Stimulated activated CD4-positive, alpha-beta T cell treated with anti-CD3 and anti-CD28 coated beads, Interleukin-1b, Interleukin-23, amount 100 ng/mL, for 1 hour (primary cell): ENCODE measurements at places on chromosomes 6 and 20.

DNA sequence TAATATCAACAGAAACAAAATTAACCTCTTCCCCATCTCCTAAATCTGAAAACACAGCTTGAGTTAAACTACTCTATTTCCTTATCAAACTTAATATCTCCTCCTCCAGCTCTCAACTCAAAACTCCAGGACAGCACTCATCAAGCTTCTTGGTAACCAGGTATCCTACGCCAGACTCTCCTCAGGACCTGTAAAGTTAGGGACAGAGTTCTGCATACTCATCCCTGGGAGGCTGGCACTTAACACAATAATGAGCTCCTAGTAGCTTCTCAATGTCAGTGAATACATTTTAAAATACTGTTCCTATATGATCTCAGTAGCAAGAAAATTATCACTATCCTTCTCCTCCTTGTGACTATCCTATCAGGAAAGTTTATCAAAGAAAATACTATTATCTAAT lies 240.3 kb downstream of the PTPRK start:
- no peak for DNase-seq

DNA sequence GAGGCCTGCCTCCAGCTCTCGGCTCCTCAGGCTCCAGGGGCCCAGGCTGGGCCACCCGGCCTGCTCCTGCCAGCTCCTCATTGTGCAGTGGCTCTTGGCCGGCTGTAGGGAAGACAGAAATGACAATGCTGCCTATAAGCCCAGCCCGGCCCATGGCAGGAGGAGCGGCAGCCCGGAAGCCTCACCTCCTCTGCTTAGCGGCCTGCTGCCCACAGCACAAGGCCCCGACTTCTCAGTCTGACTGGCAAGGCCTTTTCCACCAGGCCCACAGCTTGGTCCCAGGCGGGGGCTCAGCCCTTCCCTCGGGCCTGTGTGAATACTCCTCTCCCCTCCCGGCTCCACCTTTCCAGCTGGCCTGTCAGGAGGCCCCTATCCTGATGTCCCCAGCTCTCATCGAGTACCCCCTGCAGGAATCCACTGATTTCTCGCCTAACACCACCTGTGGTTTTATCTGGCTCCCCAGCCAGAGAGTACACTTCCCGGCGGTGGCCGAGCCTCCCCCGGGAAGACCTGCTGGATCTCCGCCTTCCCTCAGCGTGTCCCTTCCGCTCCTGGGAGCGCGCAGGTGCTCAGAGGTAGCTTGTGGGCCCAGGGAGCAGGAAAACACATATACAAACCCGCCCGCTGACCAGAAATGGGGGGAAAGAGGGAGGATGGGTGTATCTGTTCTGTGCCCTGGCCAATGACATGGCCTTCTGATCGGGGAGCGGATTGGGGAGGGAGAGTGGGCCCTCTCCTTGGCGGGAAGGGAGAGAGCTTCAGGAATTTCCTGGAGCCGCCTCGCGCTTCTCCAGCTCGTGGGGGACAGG lies 963 bp downstream of the DDRGK1 start:
- DNase-seq, result no peak

DNA sequence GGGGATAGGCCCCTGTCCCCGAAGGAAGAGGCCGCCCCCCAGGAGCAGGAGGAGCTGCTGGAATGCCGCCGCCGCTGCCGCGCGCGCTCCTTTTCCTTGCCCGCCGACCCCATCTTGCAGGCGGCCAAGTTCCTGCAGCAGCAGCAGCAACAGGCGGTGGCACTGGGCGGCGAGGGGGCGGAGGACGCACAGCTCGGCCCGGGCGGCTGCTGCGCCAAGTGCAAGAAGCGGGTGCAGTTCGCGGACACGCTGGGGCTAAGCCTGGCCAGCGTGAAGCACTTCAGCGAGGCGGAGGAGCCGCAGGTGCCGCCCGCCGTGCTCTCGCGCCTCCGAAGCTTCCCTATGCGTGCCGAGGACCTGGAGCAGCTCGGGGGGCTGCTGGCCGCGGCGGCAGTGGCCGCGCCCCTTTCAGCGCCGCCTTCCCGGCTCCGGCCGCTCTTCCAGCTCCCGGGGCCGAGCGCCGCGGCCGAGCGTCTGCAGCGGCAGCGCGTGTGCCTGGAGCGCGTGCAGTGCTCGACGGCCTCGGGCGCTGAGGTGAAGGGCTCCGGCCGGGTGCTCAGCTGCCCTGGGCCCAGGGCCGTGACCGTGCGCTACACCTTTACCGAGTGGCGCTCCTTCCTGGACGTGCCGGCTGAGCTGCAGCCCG lies 630 bp downstream of the PPP1R3G start:
- DNase-seq, result no peak

DNA sequence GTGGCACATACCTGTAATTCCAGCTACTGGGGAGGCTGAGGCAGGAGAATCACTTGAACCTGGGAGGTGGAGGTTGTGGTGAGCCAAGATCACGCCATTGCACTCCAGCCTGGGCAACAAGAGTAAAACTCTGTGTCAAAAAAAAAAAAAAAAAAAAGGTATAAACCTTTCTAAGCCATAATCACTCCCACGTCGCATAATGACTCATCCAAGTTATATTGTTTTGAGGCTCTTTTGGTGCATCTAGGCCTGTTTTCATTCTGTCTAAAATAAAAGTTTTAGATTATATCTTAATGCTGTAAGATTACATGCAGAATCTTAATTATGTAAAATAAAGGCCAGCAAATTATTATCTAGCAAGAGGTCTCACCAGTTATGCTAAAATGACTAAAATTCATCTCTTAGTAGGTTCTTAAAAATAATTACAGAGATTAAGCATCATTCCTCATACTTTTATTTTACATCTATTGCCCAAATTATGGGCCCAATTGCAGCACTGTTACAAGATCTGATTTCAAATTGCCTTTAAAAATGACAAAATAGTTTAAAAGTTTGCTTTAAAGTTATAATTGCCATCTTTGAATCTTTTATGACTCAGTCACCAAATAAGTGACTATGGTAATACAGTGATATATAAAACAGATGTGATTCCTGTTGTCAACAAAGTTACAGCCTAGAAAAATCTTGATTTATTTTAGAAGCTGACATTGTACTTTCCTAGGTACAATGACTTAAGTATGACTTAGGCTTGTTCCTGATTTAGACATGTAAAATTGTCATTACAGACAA lies 10.4 kb upstream of the SUMO4 start:
- DNase-seq, result no peak

DNA sequence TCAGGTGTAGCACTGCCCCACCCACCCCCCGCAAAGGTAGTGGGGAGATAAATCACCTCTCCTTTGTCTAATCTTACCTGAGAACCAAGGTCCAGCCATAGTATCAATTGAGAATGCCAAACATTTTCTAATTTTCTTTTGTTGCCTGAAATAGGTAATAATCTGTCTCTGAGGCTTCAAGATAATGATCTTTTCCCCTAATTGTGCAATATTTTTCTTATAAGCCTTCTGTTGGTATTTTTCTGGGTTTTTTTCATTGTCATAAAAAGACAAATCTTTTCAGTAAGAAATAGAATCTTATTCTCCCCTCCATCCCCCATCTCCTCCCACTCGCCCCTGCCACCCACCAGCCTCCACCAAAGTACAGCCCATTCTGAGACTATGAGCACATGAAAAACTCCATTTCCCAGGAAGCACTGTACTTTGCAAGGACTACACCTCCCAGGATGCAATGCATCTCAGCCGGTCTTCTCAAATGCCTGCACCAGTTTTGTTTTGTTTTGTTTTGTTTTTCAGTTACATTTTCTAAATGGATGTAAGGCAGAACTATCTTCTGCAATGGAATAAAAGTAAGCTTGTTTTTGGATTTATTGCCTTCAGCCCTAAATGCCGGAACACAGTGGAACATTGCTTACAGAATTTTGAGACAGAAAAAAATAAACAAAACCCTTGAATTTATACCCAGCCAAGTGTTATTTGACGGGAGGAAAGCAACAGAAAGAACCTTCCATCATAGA lies 268.0 kb downstream of the TFAP2A start:
- DNase-seq, result no peak

DNA sequence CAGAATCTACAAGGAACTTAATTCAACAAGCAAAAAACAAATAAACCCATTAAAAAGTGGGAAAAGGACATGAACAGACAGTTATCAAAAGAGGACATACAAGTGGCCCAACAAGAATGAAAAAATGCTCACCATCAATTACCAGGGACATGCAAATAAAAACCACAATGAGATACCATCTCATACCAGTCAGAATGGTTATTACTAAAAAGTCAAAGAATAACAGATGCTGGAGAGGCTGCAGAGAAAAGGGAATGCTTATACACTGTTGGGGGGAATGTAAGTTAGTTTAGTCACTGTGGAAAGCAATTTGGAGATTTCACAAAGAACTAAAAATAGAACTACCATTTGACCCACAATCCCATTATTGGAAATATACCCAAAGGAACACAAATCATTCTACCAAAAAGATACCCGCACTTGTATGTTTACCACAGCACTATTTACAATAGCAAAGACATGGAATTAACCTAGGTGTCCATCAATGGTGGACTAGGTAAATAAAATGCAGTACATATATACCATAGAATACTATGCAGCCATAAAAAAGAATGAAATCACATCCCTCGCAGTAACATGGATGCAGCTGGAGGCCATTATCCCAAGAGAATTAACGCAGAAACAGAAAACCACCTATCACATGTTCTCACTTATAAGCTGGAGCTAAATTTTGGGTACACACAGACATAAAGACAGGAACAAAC lies 48.4 kb downstream of the RNGTT start:
- DNase-seq, result no peak
